ENCODE measurements at places on chromosomes 3 and 15.

DNA sequence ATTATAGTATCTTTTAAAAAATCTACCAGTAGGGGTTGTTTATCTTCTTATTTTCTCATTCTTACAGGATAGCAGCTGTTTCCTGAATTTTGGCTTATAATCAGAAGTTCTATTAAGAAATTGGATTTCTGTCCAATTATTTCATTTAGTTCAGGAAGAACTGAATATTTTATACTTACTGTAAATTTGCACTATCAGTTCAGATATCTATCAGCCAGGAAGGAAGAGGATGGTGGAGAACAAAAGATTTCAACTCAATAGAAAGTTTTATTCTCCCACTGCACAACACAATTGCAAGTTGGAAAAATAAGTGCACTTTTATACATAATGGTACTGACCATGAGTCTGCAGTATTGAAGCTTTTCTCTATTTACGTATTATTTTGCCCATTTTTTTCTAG, 400.9 kb downstream of the PLOD2 start:
- no peak for DNase-seq

DNA sequence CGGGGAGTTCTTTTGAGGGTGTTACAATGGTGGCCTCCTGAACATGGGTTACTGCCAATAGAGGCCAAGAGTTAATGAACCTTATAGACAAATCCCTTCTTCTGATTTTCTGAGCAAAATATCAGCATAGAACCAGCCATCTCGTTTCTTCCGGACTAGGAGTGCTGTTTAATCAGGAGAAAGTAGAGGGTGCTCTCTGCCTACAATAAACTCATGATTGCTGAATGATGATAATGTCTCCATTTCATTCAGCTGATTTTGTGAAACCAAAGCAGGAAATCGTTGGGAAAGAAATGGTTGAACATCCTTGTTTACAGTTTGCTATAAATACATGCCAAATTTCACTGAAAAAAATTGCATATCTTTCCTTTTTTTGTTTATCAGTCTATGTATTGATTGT, 142.8 kb upstream of the PLSCR5 start:
- DNase-seq, result peak; percentile 77

DNA sequence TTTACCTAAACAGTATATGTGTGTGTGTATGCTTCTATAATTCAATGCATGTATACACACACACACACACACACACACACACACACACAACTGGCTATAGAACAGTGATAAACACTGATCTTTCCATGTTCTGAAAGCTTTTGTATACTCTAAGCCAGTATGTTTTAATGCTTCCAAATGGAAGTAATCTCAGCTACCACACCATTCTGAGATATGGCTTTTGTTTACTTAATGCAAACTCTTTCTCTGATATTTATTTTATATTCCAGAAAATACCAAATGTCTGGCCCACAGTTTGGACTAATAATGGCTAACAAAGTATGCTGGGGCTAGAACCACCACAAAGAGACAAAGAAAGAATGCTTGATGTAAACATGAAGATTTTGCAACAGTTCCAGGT, 199.4 kb upstream of the ARHGEF26 start:
- DNase-seq, result no peak

- no peak for DNase-seq
Measured at GRCh38 chr3:122679882-122680474, 661 bp upstream of the PARP14 start.

- DNase-seq, result peak; percentile 3
Measured at GRCh38 chr3:181868576-181869082, 156.9 kb downstream of the SOX2 start.

All from fibroblast of upper back skin (primary cell).